ENCODE measurements at places on chromosomes 3 and 15.

- DNase-seq, result no peak
These were observed 156.6 kb downstream of the SMAD6 start for GRCh38 chr15:66858423-66859207.

GRCh38 chr3:168952551-168952950 lies 711.0 kb downstream of the MECOM start:
- peak; percentile 71 for DNase-seq

GRCh38 chr3:9503283-9503682 lies 50.3 kb downstream of the LHFPL4 start:
- DNase-seq, result peak; percentile 19

DNA sequence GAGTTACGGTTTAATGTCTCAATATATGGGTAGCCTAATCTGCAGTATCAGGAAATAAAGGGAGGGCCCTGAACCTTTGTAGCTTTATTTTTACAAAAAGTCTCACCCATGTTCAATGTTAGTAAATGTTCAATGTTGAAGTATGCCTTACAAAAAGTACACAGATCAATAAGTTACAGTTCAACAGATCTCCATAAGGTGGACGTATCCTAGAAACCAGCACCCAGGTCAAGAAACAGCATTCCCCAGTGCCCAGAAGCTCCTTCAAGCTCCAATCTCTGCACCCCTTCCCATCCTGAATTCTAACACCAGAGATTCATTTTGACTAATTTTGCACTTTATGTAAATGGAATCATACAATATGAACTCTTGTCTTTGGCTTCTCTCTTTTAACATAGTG lies 31.3 kb downstream of the COLQ start:
- no peak for DNase-seq

- no peak for DNase-seq
These were observed 269.0 kb downstream of the OXSM start for GRCh38 chr3:26058901-26059321.

DNA sequence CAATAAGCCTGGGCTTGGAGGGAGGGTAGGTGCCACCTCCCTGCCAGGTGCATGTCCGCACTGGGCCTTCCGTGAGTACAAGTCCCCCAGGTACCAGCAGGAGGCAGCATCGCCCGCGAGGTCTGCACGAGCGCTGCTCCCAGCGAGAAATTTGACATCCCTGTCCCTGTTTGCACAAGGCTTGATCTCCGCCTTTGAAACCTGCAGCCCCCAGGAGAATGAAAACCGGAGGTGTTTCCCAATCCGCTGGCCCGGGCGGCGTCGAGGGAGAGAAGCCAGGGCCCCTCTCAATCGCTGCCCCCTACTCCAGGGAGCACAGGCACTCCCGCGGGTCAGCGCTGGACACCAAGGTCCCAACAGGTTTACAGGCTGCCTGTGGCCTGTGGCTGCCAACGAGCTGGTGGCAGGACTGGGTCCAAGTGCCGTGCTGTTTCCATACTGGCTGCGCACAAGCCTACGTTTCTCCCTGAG lies 961 bp downstream of the HAPLN3 start:
- DNase-seq, result no peak

DNA sequence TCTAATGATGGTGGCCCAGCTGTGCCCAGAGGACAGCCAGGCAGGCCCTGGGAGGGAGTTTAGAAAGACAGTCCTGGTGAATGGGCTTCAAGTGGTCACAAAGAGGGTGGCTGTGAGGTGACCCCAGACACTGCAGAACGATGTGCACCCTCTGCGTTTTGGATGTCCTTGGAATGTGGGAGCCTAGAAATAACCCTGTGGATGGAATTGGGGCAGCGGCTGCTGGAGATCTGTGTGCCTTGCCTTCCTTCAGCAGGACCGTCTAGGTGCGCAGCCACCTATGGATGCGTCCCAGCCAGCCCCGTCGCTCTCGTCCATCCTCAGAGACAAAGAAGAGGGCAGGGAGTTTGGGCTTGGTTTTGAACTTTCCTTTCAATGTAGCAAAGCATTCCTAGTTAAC lies 46.5 kb downstream of the KLHL25 start:
- no peak for DNase-seq

Data from AG09319 (cell line).